Kidney capillary endothelial cell (primary cell): ENCODE measurements at places on chromosomes 11 and 22.

DNA sequence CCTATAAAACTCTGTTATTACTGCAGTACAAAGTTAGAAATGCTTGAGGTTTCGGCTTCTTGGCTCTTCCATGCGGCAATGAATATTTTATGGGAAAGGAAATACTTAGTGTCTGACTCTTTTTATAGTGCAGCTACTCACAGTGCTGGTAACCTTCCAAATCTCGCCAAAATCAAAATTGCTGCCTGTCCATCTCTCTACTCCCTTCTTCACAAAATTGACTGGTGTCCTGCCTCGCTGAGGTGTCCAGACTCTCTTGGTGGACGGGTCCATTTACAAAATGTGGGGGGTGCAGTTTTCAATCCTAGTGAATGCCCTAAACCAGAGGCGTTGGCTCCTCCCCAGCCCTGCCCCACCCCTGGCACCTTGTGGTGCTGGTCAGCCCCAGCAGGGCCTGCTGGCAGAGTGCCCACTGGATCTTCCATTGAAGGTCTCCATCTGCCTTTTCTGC is 73.5 kb downstream of the ZBTB16 start:
- DNase-seq, result no peak

- no peak for DNase-seq
These were observed 9.9 kb downstream of the IFT27 start for GRCh38 chr22:36765943-36766450.

- DNase-seq, result no peak
These were observed 52.8 kb upstream of the RRAS2 start for GRCh38 chr11:14411818-14412217.

DNA sequence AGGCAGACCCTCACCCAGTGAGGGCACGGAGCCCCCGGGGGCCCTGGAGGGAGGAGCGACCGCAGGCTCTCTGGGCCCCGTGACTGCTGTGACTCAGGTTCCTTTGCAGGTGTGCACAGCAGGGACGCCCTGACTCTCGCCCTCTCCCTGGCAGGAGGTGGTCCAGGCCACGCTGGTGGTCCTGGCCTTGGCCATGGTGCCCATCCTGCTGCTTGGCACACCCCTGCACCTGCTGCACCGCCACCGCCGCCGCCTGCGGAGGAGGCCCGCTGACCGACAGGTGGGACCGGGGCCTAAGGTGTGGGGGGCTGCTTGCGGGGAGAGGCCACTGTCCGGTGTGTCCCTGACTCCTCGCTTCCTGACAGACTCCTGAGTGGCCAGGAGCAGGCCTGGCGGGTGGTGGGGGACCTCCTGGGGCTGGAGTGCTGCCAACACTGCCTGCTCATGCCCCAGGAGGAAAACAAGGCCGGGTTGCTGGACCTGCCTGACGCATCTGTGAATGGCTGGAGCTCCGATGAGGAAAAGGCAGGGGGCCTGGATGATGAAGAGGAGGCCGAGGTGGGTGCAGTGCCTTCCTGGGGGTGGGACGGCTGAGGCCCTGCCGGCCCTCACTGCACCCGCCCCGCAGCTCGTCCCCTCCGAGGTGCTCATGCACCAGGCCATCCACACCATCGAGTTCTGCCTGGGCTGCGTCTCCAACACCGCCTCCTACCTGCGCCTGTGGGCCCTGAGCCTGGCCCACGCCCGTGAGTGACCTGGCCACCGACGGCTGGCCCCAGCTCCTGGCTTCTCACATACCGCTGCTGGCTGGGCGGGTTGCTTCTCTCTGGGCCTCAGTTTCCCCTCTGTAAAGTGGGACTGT is 10.9 kb downstream of the TCIRG1 start:
- DNase-seq, result no peak

DNA sequence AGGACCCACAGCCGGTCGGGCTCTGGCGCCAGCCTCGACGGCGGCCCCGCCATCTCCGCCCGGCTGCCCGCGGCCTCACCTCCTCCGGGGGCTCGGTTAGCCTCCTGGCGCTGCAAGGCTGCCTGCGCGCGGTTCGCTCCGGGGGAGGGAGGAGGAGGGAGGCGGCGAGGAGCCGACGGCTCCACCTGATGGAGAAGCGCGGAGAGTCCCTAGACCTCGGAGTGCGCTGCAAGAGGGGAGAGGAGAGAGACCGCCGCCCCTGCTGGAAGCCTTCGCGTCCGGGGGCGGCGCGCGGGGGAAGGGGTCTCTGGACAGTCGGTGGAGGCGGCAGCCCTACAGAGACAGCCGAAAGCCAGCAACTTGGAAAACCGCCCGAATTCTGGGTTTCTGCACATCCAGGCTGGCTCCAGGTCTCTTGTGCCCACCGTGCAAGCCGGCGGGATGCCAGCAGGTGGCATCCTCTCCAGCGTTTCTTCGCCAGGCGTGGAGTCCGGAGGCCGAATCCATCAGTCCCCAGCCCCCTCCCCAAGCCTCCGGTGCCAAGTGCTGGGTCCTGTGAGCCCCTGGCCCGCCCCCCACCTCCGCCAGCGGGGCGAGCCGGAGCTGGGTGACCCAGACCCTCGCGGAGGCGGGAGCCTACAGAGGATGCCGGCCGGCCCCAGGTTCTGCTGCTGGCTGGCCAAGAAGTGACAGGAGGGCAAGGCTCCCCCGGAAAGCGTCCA is 2.9 kb upstream of the KIRREL3 start:
- DNase-seq, result peak; percentile 19

DNA sequence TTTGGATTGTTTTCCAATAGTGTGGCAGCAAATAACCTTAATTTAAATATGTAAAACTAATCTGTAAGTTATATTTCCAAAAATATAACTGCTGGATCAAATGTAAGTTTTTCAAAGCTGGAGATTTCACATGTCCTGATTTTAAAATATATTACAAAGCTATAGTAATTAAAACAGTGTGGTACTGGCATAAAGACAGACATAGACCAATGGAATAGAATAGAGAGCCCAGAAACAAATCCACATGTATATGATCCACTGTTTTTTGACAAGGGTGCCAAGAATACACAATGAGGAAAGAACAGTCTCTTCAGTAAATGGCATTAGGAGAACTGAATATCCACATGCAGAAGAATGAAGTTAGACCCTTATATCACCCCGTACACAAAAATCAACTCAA is 4.0 kb downstream of the OR4X2 start:
- no peak for DNase-seq

DNA sequence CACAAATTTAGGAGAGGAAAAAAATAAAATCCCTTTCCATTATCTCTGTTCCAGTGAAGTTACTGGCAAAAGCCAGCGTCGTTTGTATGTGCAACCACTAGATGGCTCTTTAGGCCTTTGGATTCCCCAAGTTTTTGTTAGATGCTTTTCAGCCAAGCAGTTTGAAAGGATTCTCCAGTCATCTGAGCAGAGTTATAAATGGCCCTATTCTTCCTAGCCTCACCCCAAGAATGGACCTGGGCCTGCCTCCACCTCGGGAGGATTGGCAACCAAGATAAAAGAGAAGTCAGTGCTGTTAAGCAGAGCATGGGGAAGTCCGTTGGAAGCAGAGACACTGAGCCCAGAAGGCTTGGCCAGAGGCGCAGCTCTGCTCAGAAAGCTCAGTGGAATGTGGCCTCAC is 15.4 kb downstream of the FAM181B start:
- DNase-seq, result peak; percentile 48

- DNase-seq, result no peak
These were observed 133.9 kb downstream of the PLEKHA7 start for GRCh38 chr11:16880184-16880801.

GRCh38 chr11:6563121-6563619 is 40.2 kb downstream of the RRP8 start:
- DNase-seq, result no peak

DNA sequence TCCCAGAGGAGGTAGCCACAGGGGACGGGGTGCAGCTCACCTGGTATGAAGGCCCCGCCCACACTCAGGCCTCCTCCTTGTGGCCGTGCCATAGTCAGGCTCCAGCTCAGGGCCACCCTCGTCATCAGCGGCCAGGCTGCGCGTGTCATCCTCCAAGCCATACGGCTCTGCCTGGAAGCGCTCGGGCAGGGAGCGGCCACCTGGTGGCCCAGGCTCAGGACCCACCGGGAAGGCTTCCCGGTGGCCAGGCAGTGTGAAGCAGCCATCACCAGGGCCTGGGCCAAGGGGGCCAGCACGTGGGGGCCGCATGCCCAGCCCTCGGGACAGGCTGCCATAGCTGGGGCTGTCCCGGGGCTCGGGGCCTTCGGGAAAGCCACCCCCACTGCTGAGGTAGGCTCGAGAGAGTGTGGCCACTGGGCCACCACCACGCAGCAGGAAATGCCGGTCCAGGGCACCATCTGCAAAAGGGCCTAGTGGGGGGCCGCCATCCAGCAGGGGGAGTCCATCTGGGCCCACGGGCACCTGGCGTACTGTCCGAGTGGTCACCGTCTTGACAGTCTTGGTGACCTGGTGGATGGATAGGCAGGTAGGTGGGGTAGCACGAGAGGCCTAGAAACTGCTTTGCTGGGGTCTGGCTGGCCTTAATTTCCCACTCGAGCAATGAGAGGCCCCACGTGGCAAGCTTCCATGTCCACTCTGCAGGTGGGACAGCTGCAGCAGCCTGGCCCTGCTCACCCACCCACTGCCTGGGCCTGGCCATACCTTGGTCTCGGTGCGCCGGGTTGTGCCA is 35.3 kb downstream of the ARVCF start:
- no peak for DNase-seq

DNA sequence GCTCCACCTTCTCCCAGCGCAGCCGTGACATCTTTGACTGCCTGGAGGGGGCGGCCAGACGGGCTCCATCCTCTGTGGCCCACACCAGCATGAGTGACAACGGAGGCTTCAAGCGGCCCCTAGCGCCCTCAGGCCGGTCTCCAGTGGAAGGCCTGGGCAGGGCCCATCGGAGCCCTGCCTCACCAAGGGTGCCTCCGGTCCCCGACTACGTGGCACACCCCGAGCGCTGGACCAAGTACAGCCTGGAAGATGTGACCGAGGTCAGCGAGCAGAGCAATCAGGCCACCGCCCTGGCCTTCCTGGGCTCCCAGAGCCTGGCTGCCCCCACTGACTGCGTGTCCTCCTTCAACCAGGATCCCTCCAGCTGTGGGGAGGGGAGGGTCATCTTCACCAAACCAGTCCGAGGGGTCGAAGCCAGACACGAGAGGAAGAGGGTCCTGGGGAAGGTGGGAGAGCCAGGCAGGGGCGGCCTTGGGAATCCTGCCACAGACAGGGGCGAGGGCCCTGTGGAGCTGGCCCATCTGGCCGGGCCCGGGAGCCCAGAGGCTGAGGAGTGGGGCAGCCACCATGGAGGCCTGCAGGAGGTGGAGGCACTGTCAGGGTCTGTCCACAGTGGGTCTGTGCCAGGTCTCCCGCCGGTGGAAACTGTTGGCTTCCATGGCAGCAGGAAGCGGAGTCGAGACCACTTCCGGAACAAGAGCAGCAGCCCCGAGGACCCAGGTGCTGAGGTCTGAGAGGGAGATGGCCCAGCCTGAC is 2.5 kb downstream of the TSSC4 start:
- DNase-seq, result no peak

DNA sequence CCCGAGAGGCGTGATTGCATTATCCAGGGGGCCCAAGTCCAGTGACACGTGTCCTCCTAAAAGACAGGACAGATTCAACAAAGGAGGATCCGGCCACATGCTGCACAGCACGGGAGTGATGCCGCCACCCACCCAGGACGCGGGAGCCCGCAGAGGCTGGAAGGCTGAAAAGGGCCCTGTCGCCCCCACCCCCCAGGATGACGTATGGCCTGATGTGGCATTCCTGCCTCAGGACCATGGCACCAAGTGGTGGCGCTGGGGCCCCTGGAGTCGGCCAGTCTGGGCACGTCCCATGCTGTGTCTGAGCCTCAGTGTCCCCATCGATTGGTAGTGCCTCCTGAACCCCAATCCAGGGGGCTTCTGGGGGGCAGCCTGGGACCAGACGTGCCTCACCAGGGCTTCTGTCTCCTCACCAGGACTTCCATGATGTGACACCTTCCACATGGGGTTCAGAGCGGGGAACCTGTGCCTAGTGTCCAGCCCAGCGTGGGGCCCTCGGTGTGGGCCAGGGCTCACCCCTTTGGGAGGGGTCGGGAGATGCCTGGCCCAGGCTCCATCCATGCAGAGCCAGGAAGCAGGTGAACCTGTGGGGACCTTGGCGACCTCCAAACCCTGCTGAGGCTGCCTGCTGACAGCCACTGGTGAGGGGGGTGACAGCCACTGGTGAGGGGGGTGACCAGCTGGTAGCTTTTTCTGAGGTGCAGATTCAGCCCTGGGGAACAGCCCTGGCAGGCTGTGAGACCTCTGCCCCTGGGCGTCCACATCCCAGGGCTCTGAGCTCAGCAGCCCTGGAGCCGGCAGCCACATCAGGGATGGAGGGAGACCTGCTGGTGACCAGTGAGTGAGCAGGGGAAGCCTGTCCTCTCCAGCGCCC is 75.3 kb downstream of the KCNQ1 start:
- no peak for DNase-seq

GRCh38 chr11:20351136-20351535 is 12.4 kb upstream of the HTATIP2 start:
- no peak for DNase-seq

GRCh38 chr11:65558930-65559509 is 861 bp upstream of the LTBP3 start:
- no peak for DNase-seq

DNA sequence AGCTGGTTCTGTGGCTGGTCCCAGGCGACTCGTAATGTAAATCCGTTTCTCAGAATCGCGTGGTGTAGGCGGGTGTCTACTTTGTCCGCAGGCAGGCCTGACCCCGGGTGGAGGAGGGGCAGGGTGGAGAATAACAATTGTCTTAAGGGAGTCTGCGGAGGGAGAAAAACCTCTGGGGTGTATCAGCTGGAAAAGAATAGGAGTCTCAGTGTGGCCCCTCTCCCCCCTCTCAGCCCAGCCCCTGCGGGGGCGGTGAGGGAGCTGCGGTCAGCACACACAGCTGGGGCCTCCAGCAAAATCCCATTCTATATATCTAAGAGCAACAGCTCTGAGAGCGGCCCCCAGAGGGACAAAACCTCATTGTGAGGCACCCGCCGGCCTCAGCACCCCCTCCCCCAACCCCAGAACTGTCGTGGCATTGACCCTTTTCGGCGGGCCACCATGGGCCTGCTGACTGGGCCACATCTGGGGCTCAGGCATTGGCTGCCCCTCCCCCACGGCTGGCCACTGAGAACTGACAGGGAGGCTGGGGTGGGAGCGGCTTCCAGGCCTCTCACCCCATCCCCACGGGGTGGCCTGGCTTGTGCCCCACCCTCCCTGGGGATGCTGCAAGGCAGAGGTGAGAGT is 2.7 kb upstream of the MYRF start:
- no peak for DNase-seq
